ENCODE measurements at places on chromosomes 11 and 22.

- no peak for DNase-seq
Measured at GRCh38 chr11:28346209-28346608, 238.0 kb downstream of the METTL15 start.

DNA sequence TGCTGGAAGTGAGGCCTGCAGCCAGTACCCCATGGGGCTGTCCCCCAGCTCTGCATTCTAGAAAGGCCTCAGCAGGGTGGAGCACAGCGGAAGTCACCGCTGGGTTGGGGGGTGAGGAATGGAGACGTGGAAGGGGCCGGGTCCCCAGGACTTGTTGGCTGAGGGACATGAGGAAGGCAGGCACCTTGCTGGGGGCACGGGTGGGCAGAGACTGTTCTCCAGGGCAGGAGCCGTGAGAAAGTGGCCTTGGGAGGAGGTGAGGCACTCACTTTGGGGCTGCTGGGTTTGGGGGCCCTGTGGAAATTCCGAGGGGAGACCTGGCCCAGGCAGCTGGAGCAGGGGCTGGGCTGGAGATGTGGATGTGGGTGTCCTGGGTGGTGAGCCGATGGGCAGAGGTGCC, 5.0 kb downstream of the TNNI2 start:
- DNase-seq = no peak

DNA sequence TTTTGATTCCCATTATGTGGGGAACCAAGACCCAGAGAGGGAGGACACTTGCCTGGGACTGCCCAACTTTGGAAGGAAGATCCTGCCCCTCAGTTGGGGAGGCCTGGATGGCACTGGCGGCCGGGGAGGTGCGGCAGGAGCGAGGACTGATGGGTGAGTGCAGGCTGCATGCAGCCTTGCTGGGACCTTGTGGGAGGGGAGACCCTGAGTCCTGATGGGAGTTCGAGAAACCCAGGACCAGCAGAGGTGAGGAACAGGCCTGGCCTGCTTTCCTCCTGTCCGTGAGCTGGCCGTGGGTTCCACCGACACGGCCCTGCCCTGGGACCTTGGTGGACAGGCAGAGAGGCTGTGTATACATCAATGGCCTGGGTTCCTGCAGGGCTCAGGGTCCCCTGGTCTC, 19.3 kb upstream of the SMIM38 start:
- no peak for DNase-seq

GRCh38 chr11:102580185-102580951, 44.8 kb downstream of the MMP20 start:
- no peak for DNase-seq

DNA sequence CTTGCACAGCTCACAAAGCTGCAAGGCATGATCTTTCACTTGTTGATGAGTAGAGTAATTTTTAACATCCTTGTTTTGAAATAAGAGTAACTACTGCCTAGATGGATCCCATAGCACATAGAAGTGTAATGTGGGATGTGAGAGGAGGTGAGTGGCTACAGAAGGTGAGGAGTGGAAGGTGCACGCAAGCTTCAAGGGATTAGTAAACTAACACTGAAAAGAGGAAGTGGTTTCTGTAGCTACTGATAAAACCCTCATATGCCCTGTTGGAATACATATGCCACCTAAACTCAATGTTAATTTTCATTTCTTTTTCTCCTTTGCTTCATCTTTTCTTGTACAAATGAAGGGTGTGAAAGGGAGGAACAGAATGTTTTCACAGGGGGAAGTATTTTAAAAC, 22.0 kb upstream of the CTSC start:
- no peak for DNase-seq

- no peak for DNase-seq
Measured at GRCh38 chr11:71998649-71999310, at the start of gene IL18BP. Gene IL18BP (plus strand): TSS chr11:71998909. CDS start chr11:71999985, 1,076 bp downstream.

DNA sequence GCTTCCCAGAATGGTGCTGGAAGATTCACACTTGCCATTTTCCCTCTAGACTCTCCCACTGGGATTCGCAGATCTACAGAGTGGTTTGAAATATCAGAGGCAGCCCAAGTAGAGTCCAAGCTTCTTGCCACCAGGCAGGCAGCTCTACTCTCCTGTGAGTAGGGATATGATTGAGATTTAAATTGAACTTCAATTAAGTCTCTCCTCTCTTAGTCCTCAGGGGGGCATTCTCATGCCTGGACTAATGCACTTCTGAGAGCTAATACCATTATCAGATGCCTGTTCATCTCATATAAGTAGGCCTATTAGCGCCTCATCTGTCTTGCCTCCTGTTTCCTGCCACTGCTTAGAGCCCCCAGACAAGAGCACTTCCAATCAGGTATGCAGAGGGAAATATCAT, 25.5 kb upstream of the AMPD3 start:
- no peak for DNase-seq

GRCh38 chr11:41320238-41320637, 139.2 kb downstream of the LRRC4C start:
- no peak for DNase-seq

DNA sequence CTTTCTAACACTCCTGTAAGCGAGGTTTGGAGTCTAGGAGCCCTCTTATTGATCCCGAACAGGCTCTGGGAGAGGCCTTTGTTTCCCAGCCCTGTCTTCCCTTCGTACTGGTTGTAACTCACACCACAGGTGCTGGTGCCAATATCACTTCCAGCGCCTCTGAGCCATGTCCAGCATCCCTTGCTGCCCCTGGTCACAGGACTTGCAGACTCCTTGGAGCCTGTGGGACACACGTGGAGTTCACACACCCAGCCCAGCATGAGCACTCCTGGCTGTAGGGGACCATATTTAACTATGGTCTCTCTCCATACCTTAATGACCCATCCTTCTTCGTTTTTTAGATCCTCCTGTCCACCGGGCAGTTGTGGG, 2.2 kb downstream of the ZBTB16 start:
- DNase-seq = no peak

DNA sequence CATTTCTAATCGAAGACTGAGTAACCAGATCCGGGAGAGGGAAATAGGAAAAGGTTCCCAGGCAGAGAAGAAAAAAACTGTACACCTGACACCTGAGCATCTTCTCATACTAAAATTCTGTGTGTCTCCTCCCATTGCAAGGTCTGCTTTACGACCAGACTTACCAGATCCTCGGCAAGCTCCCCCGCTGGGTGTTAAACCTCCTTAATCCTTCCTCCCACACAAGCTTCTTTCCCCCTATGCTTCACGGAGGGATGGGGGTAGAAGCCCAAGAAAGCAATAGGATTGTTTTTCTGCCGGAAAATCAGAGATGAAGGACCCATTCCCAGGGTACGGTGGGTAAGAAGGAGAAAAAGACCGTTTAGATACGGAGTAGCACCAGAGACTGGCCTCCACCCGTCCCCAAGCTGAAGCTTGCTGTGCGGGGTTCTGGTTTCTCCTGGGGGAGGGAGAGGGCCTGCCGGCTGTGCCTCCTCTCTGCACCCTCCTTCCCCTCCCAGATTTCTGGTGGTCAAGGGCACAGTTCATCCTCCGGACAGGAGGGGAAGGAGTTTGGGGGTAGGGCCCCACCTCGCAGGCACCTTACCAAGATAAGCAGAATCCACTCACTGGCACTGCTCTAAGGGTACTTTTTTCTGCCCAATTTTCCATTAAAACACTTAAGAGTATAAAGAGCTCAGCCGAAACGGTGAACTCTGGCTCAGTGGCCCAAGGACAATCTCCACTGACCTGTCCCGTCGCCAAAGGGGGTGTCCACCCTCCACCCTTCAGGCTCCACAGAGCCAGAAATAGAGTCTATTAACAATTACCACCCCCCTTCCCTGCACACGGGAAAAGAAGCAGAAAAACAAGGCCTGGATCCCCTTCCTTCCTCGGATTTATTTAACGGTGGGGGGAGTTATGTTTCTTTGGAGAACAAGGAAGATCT, 1.2 kb downstream of the TOB2 start:
- peak; percentile 70 for DNase-seq

DNA sequence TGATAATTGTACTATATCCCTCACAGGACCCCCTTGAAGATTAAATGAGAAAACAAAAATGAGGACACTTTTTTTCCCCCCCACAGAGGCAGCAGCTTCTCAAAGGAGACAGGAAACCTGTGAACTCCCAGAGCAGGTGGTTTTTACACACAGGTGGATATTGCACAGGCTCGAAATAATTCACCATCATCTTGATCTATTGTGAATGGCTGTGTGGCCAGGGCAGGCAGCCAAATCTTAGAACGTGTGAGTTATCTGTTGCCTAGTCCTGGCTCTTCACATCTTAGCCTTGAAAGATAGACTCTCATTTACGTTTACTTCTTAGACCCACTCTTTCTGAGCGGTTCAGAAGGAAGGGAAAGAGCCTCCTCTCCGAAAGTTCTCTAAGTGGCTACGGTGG, 23.5 kb downstream of the PPFIBP2 start:
- no peak for DNase-seq

DNA sequence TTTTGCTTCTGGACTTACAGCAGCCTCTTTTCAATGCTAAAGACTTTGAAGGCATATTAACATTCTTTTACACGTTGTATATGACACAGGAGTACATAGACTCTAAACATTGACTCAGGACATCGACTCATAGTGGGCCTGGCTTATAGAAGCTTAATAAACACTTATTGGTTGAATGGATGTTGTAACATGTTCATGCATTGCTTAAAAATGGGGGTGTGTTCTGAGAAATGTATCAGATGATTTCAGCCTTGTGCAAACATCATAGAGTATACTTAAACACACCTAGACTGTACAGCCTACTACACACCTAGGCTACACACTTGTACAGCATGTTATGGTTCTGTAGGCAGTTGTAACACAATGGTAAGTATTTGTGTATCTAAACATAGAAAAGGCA, 17.9 kb downstream of the TTC17 start:
- DNase-seq = no peak

GRCh38 chr22:22155607-22156006, 89.0 kb upstream of the VPREB1 start:
- no peak for DNase-seq

DNA sequence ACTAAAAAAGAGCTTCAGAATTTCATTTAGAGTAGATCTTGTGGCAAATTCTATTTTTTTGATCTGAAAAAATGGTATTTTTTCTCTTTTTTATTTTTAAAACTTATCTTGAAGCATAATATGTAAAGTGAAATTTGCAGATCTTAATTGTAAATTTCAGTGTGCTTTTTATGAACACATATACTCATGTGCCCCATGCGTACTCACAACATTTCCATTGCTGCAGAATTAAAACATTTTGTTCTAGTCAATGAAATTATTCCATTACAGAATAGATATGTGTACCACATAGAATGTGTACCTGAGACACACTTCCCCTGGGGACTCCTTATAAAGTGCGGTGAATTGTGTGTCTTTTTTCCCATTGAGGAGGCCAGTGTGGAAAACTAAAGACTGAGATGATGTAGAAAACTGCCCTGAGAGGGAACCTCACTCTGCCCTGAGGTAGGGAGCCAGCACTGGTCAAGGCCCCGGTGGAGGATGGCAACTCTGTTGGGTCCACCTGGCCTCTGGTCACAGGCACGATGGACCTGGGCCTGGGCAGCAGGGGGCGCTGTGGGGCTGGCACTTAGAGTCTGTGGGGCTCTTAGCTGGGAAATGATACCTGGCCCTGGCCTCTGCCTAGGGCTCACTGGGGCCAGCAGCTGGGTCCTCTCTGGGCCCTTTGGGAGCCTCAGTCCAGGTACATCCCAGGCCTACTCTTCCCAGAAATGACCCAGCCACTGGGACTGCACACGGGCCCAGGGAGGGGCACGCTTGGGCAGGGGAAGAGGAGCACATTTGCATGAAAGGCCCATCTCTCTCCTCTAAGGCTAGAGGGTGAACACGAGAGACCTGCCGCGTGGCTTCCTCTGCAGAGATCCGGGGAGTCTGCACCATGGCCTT, 77.9 kb upstream of the TOP3B start:
- no peak for DNase-seq

- DNase-seq = no peak
Measured at GRCh38 chr11:128765104-128765503, 71.2 kb downstream of the FLI1 start.

- no peak for DNase-seq
Measured at GRCh38 chr22:26471522-26471921, 12.1 kb downstream of the HPS4 start.

DNA sequence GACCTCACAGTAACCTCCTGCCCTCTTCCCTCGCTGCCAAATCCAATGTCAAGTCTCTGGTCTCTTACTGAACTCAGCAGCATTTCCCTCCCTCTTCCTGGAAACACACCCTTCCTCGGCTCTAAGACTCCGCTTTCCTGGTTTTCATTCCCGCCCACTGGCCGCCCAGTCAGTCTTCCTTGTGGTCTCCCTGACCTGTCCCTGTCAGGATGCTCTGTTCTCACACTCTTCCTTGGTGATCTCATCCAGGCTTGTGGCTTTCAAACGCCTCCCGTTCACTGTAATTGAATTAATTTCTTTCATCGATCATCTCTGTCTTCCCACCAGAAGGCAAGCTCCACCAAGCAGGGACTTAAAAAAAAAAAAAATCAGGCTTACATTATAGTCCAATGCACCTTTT, 33.5 kb downstream of the MYO18B start:
- no peak for DNase-seq

GRCh38 chr11:65609229-65609628, 4.8 kb downstream of the MAP3K11 start:
- DNase-seq = no peak

DNA sequence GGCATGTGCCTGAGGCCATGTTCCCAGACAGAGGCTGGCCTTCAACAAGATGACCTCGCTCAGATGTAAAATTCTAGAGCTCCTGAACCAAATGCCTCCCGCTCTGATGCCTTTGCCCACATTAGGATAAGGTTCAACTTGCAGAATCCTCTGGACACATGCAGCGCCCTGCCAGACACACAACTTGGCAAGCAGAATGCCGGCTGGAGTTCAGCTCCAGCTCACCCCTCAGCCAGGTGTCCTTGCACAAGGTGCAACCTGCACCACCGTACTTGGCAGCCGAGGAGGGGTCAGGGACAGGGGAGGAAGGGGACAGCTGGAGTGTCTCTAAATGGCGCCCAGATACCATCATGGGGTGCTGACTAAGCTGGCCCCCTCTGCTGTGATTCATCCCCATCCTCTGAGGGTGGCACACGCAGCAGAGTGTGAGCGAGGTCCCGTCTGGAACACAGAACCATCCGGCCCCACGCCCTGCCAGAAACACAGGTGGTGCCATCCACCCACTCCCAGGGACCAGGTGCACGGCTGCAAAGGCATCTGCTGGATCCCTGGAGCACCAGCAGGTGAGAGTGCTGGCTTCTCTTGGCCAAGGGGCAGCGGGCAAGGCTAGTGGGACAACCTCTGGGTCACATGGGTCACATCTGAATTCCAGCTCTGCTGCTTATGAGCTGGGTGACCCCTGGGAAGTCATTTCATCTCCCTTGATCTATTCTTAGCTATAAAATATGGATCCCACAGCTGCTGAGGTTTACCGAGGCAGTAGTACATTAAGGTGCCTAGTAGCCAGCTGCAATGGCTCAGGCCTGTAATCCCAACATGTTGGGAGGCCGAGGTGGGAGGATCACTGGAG, 12.8 kb downstream of the ZMAT5 start:
- no peak for DNase-seq

DNA sequence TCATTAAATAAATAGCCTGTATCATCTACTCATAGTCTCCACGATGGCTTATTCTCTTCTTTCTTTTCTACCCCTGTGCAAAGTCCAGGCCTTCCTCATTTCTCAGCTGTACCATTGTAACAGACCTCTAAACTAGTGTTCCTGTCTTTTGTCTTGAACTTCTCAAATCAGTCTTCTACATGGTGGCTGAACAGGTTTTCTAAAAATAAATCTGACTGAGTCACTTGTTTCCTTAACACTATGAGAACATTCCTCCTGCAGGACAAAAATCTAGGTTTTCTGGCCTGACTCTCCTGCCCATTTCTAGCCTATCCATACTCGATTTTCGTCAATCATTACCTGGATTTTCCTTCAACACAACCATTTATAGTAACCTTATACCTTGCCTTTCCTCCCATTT, 1080.8 kb upstream of the TENM4 start:
- no peak for DNase-seq
